ENCODE measurements at places on chromosomes 7 and 10.

GRCh38 chr10:13930120-13930519, 343.4 kb downstream of the PRPF18 start:
- DNase-seq = peak; percentile 68

DNA sequence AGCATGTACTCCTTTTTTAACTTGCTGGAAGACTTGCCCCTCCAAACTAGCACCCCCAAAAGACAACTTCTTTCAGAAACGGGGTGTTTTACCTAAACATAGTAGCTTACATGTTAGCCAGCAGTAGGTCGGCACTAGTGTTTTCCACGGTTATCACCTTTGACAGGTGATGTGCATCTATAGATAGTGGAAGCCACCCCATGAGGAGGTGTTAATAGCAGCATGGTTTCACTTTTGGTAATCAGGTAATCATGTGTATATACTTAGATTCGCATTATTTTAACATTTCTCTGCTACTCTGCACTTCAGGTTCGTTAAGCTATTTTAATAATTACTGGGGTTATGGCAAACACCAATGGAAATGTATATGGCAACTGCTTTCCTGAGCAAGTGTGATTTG, 17.6 kb downstream of the SRI start:
- no peak for DNase-seq

- no peak for DNase-seq
These were observed 183.2 kb downstream of the AUTS2 start for GRCh38 chr7:69781412-69781846.

- no peak for DNase-seq
These were observed 264.7 kb downstream of the PAXIP1 start for GRCh38 chr7:154738216-154738615.

DNA sequence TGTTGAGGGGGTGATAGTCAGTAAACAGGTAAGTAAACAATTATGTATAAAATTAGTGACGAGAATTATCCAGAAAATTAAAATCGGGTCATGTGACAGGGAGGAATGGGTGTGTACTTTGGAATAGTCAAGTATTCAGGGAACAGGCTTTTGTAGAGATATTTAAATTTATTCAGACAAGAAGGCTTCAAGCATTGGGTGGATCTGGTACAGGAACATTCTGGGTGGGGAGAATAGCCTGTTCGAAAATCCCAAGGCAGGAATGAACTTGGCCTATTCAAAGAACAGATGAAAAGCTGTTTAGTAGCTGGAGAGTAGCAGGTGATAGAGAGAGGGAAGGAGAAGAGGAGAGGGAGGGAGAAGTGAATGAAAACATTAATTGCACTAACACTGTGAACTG, 448.9 kb upstream of the FZD8 start:
- no peak for DNase-seq

- peak; percentile 6 for DNase-seq
These were observed 445.1 kb upstream of the ZMIZ1 start for GRCh38 chr10:78623578-78624215.

GRCh38 chr10:31768467-31768866, 160.2 kb downstream of the ARHGAP12 start:
- DNase-seq = no peak

GRCh38 chr10:118952493-118953295, 76.8 kb upstream of the NANOS1 start:
- no peak for DNase-seq

DNA sequence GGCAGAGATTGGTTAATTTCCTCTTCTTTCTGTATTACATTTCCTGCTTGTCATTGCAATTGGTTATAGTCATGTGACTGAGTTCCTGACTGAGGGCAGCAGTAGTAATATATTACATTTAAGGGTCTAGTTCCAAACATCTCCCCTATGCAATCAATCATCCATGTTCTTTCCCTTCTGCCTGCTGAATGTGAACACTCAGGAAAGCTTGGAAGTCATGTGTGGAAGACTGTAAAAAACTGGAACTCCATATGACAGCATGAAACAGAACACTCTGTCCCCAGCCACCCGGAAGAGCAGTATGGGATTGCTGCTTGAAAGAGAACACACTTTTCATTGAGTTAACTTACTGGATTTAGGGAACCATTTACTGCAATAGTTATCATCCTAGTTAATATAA, 459.7 kb upstream of the SEMA3A start:
- DNase-seq = no peak

DNA sequence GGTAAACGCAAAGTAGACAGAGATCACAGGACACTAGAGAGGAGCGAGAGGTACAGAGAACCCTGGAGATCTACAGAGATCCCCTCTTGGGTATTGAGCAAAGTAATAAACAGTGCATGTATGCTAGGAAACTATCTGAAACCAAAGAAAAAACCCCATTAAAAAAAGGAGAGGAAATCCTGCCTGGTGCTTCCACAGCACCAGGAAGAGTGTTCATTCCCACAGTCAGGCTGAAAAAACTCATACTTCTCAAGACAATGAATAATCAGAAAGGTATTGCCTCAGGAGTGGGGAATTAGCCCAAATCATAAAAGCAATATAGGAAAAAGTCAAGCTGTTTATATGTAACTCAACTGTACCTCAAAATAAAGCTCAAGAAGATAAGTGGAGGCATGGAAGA, 59.1 kb downstream of the ANKRD26 start:
- no peak for DNase-seq

GRCh38 chr7:44148166-44148565, 7.0 kb upstream of the MYL7 start:
- DNase-seq = no peak

GRCh38 chr10:104309980-104310978, 28.0 kb downstream of the ITPRIP start:
- no peak for DNase-seq

GRCh38 chr7:7795203-7795602, 76.8 kb upstream of the RPA3 start:
- no peak for DNase-seq

- no peak for DNase-seq
These were observed 35.5 kb downstream of the DLD start for GRCh38 chr7:107926481-107926880.

DNA sequence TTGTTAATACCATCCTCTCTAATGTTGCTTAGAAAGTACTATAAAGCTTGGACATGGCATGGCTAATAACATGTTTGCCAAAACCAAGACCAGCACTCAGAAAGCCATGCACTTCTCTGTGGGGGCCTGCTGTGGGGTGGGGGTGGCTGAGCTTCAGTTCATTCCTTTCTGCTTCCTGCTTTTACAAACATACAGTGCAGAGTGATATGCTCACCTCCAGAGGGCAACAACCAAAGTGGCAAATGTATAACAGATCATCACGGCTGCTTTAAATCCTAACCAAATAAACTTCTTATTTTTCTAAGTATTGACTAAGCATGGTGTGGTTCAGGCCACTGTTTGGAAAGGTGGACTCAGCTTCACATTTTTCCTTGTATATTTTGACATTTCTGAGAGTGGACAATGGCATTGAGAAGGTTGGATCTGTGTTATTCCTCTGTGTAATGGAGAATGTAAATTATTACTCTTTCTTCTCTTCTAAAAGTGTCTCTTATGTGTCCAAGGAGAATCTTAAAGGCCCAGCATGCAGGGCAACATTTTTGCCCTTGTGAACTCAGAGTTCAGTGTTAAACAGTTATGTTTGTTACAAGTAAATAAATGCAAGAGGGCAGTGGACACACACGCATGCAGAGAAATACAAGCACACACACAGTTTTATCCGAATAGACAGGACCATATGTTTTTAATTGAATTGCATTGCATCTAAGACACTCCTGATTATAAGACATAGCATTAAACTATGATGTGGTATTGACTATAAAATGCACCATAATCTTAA, 186.1 kb downstream of the HERPUD2 start:
- DNase-seq = no peak

- no peak for DNase-seq
These were observed 458.8 kb upstream of the ZMIZ1 start for GRCh38 chr10:78609976-78610375.

DNA sequence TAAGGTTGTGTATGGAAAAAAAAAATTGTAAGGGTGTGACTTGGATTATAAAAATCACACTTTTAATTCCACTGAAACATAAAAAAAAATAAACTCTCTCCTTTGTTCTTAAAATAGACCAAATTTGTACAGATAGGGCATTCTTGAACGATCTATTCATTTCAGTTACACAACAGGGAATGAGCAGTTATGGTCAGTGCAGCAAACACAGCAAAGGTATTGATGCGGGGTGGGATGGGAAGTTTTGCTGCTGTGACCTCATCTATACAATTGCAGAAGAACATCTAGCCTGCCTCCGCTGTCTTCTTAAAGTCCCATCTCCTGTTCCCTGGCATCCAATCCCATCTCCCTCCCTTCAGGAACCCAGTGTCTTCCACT, 580.2 kb downstream of the SUGCT start:
- DNase-seq = no peak

GRCh38 chr7:85412912-85413311, 226.1 kb upstream of the SEMA3D start:
- no peak for DNase-seq

DNA sequence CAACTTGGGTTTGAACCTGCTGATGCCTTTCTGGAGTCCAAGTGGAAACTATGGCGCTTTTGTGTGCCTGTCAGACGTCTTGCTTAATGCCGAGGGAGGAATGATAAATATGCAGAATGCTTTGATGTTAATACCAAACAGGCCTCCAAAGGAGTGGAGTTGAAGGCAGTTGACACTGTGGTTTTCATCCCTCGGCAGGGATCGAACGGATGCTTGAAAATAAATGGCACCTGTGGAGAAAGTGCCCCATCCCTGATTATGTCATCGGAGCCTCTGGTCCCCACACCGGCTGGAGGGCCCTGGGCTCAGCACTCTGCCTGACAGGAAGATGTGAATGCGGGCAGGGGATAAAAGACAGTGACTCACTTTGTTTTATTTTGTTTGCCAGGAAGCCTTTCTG, 148.7 kb upstream of the GPR26 start:
- no peak for DNase-seq

- DNase-seq = no peak
These were observed 22.8 kb downstream of the PPIA start for GRCh38 chr7:44819292-44819691.

DNA sequence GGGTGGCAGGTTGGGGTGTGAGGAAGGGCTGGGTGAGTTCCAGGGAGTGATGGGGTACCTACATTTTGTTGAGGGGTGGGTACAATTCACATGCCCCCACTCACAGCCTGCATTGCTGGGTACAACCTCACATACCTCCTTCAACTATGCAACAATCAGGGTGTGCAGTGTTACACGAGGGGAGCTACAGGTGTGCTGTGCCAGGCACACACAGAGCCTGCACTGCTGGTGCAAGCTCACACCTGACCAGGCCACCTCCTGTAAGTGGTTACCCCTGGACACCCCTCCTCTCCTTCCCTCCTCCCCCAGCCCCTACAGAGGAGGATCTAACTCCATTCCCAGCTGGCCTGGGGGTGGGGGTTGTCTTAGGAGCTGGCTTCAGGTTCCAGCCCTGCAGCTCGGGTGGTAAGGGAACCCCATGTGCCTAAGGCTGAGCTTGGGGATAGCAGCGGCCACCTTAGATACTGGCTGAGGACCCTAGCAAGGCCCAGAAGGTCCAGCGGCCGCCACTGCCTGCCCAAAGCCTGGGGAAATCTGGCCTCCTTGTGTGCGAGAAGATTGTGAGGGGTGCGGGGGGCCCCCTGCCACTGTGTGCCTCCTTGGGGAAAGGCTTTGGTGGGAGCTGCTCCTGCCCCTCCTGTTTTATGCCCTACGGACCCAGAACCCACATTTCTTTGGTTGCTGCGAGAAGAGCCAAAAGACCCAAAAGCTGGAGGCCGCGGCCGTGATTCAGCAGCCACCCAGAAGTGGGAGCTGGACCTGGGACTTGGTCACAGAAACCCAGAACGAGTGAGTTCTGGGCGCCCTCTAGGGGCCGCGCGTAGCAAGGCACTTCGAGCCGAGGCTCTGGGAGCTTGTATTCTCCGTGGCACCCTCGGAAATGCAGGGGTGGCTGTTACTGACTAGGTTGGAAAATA, 10.8 kb downstream of the TLX1 start:
- peak; percentile 86 for DNase-seq

- DNase-seq = no peak
These were observed 92.1 kb downstream of the PPP1R3C start for GRCh38 chr10:91540733-91541132.

GRCh38 chr7:146321301-146321700, 204.7 kb downstream of the CNTNAP2 start:
- no peak for DNase-seq

- no peak for DNase-seq
These were observed 89.1 kb upstream of the AGR3 start for GRCh38 chr7:16970732-16971482.

- DNase-seq = no peak
These were observed 57.0 kb upstream of the ARL4A start for GRCh38 chr7:12630513-12630819.

GRCh38 chr7:51229620-51230323, 86.8 kb downstream of the COBL start:
- no peak for DNase-seq
